ENCODE measurements at places on chromosomes 2 and 18.

- DNase-seq = no peak
Measured at GRCh38 chr2:401019-401679, 113.3 kb upstream of the ALKAL2 start.

DNA sequence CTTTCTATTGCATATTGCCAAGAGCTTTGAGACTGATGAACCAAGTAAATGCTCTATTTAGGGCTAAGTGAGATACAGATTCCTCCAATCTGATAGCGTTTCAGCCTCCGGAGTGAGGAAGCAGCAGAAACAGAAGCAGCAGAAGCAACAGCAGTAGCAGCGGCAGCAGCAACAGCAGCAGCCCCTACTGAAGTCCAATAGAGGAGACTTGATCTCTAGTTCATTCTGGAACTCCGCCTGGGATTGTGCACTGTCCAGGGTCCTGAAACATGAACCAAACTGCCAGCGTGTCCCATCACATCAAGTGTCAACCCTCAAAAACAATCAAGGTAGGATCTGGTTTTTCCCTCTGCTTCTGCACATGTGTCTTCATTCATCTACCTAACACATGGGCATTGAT lies at the start of gene DPP10:
Gene DPP10, plus strand, starts transcription at position 132 of the 400 bp plus-strand sequence.
- no peak for DNase-seq

DNA sequence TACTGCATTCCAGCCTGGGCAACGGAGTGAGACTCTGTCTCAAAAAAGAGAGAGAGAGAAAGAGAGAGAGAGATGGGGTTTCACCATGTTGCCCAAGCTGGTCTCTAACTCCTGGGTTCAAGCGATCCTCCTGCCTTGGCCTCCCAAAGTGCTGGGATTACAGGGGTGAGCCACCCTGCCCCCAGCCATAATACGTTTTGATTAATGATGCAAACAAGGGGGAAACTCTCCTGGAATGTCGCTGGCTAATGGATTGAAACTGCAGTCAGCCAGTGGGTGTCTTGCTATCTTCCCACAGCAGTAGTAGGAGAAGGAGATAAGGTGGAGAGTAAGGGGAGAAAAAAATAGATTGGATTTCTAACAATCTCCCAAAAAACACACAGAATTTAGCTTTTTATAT lies 9.5 kb upstream of the RTN4 start:
- no peak for DNase-seq

DNA sequence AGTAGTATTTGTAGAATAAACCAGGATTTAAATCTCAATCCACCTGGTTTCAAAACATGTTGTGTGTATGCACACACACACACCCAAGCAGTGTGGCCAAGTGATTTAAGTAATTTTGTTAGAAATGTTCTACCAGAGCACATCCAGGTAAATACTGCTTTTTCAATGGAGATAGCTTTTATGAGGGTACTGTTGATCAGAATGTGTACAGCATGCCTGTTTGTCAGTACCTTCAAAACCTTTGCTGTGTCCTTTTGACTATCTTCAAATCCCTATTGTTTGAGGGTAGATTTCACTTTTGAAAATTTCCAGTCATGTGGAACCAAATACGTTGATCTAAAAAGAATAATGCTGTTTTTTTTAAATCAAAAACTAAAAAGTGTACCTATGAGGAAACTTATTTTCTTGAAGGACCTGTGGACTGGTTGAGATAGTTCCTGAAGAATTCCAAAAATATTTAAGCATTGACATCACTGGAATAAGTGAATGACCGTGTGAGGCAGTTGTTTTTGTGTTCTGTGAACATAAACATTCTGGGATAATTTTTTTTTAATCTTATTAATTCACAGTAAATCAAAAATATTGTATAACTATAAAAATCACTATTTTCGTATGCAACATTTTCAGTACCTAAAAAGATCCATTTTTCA lies 70.9 kb downstream of the PTRHD1 start:
- no peak for DNase-seq

DNA sequence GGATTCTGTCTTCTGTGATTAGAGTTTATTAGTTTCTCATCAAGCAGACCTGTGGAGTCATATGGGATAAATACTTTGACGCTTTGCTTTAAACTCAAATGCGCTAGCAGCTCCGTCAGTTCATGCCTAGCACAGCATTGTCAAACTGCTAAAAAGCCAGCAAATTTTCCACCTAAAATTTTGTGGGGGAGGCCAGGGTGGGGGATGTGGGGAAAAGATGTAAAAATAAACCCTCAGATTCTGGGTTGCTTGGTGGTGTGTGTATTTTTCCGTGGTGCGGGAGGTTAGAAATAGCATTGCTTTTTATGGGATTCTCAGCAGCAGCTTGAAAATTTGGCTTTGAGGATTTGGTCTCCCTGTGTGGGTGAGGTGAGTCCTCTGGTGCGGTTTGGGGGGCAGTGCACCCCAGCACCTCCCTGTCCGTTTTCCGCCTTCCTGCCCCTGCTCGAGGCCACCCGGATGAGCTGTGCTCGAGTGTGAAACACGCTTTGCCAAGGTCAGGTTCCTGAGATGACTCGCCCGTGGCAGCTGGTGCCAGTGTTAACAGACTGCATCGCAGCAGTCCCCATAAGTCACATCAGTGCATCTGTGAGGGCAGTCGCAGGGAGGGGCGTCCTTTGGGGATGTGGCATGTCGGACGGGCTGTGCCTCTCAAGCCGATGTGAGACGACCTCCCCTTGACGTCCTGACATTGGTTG lies 65.9 kb downstream of the LDLRAD4 start:
- DNase-seq = no peak

GRCh38 chr18:11052800-11053199 lies 96.6 kb downstream of the PIEZO2 start:
- no peak for DNase-seq

DNA sequence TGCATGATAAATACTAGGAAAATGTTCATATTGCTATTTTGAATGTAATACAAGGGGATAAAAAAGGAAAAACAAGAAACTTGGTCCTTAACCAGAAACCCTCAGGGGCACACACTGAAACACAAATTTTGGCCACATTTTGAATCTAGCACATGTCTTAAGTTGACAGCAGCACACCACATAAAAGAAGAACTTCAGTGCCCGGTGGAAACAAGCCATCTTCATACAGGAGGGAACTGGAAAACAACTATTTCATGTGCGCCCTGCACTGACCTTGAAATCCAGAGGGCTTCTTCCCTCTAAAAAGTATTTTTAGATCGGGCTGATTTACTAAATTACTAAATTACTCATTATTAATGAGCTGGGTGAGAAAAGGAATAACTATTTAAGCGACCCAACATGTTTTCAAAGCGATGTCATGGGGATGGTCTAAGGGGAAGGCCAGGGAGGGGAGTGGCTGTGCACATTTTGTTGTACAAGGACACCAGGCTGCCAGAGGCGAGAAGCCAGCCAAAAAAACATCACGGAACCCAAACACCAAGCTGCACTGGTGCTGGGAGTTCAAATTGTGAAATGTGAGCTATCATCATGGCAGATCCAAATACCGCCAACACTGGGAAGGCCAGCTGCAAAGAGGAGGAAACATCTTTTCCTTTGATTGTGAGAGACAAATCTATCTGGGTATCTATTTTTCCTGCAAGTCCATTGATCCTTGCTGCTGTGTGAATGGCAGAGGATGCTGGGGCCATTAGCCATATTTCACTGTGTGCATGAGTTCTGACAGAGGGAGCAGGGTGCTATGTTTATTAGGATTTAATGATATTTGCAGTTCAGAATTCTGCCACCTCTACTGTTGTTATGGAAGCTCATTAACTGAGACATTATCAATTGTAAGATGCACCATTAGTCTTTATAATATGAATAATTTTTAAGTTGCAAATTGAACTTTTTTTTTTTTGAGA lies 150.7 kb upstream of the LMAN1 start:
- no peak for DNase-seq

DNA sequence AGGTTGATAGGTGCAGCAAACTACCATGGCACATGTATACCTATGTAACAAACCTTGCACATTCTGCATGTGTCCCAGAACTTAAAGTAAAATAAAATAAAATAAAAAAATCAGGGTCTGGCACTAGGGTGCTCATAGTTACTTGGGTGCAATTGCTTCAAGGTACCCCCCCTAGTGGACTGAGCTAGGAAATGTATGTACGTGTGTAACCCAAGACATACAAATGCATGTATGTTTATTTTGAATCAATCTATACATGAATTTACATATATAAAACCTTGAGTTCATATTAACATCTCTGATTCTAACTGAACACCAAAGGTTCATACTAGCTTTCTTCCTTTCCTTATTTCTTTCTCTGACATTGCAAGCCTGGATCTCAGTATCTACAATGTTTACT lies 51.5 kb downstream of the USP37 start:
- DNase-seq = peak; percentile 44

- DNase-seq = no peak
Measured at GRCh38 chr2:82879803-82880202, 1579.3 kb downstream of the SUCLG1 start.

GRCh38 chr2:1782514-1782913 lies 38.2 kb upstream of the PXDN start:
- no peak for DNase-seq

- no peak for DNase-seq
Measured at GRCh38 chr2:13109516-13109915, 392.8 kb downstream of the TRIB2 start.

DNA sequence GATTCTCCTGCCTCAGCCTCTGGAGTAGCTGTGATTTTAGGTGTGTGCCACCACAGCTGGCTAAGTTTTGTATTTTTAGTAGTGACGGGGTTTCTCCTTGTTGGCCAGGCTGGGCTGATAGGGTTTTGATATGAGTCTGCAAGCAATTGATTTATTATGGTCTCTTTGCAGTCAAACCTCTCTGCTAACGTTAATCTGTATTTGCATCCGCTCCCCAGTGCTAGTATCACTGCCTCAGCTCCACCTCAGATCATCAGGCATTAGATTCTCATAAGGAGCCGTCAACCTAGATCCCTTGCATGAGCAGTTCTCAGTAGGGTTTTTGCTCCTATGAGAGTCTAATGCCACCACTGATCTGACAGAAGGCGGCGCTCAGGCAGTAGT lies 19.0 kb downstream of the HAT1 start:
- no peak for DNase-seq

DNA sequence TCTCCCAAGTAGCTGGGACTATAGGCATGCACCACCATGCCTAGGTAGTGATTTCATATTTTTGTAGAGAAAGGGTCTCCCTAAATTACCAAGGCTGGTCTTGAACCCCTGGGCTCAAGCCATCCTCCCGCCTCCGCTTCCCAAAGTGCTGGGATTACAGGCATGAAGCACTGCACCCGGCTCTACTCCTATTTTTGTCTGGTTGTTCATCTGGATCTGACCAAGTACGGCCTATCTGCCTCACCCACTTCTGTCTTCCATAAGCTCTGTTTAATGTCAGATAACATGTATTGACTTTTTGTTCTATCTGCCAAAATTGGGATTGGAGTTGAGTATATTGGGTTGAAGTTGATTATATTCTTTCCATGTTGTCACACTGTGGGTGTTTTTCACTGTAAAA lies 198.4 kb downstream of the AFF3 start:
- no peak for DNase-seq

- DNase-seq = no peak
Measured at GRCh38 chr2:230984393-230985220, 11.3 kb upstream of the SPATA3 start.

DNA sequence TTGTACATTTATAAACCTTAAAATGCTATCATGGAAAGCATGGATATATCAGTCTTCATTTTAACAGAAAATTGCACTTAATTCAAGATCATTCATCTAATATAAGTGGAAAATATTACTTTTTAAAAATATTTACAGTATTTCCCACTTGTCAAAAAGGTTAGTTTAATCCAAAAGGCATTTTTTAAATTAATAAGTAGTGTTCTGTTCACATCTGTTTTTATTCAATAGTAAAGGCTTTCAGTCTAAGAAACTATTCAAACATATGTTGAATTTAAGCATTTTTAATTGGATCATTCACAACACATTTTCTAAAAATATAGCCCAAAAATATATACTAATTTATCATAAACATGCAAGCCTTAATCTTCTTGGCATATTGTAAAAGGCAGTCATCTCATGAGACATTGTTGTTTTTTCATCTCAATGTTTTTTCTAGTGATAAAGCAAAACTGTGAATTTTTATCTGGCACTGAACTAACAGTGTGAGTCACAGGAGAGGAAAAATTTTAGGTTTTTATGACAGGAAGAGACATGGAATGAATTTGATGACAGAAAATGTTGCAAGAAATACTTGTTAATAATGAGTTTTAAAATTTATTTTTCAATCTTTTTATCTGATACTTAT lies 1642.5 kb upstream of the TMEFF2 start:
- DNase-seq = no peak

DNA sequence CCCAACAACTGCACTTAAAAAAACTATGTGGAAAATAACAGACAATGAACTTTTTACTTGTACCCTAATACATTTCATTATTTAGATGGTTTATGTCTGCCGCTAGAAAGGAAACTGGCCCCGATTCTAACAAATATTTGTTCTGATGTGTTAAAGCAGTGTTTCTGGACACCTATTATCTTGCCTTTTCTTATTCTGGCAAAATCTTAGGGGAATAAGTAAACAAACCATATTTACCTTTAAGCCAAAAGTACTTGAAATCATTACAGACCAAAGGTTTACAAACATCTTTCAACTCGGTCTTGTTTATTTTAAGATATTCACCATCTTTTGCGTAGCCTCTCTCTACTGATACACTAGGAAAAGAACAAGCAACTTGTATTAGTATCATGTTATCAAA lies 11.8 kb upstream of the DLX1 start:
- no peak for DNase-seq

- DNase-seq = no peak
Measured at GRCh38 chr2:63345285-63345633, 243.0 kb downstream of the WDPCP start.

DNA sequence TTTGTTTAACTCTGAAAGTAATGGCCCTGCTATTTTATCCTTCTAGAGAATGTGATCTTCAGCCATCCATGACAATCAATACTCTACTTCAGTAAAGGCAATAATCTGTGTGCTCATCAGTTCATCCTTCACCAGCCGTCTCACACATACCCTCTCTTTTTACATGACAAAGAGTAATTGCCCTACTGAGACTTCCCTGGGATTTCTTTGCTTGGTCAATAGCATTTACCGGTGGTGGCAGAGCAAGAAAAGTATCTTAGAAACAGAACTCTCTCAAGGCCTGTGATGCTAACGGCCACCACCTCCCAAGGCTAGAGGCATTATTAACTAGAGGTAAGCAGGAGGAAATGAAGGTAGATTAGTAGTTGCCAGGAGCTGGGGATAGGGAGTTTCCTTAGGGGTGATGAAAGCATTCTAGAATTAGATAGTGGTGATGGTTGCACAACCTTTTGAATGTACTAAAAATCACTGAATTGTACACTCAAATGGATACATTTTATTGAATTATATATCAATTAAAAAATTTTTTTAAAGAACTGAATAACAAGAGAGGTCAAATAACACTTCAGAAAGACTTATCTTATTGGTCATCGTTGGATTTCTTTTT lies 57.9 kb upstream of the EPC2 start:
- DNase-seq = no peak

DNA sequence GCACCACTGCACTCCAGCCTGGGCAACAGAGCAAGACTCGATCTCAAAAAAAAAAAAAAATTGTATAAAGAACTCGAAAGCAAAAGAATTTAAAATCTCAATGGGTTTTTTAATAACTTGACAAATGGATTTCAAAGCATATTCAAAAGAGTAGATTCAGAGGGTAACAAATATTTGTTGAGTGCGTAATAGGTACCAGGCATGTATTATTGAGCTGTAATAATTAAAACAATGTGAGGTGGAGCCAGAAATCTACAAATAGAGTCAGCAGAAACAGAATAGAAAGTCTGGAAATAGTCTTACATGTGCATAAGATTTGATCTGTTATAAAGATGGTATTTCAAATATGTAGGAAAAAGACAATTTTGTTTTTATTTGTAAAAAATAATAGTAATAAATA lies 19.1 kb upstream of the RAB11FIP5 start:
- DNase-seq = no peak

- no peak for DNase-seq
Measured at GRCh38 chr2:195619590-195619989, 37.4 kb upstream of the SLC39A10 start.

Data from germinal center (tissue), 1 donor.